ENCODE measurements at places on chromosomes 13 and 19.

GRCh38 chr13:44054525-44054924 is 174.8 kb downstream of the LACC1 start:
- no peak for DNase-seq

DNA sequence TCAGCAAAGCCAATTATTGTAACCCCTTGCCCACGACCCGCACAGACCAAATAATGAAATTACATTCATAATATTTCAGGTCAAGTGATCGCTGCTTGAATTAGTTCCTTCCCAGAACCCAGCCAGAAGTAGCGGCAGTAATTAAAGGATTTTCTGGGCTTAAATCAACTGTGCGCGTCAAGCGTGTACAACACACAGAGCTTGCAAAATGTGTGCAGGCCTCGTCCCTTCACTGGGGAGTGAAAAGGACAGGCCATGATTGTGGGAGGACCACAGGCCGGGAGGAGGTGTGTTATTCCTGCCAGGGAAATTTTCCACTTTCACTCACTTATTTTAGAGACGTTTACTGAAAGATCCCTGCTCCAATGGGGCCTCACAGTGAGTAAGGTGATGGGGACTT is 84.9 kb downstream of the CHST8 start:
- DNase-seq = no peak

DNA sequence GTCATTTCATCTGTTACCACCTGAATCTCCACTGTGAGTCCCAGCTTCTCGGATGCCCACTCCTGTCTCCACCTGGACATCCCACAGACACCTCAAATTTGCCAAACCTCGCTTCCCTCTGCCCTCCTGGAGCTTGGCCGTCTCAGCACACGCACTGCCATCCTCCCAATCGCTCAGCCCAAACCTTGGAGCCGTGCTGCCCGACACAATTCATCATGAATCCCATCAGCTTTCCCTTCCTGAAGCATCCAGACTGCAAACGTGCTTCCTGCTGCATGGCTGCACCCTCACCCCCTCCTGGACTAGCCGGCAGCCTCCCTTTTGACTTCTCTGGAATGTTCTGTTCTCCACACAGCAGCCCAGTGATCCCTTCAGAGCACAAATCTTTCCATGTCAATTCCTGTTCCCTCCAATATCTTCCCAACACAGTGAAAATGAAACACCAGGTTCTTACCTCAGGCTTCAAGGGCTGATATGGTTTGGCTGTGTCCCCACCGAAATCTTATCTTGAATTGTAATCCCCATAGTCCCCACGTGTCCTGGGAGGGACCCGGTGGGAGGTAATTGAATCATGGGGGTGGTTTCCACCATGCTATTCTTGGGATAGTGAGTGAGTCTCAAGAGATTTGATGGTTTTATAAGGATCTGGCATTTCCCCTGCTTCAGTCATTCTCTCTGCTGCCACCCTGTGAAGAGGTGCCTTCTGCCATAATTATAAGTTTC is 1.1 kb upstream of the PROZ start:
- DNase-seq = no peak

- no peak for DNase-seq
Observed at GRCh38 chr19:39696387-39696786, 7.9 kb upstream of the LGALS14 start.

GRCh38 chr13:97434397-97435201 is 630 bp downstream of the RAP2A start:
- peak; percentile 44 for DNase-seq
